IMR-90 (cell line): ENCODE measurements at places on chromosomes 4 and X. TPM values are rescaled to one million over a fixed set of nuclear protein-coding genes. Genes with fewer than 3 reads are reported as not detected.

CXorf49 gene
- total RNA-seq = not detected in 2 replicates

ADAM29 gene
- not detected in 2 replicates for total RNA-seq

KIT gene
- 5.9 and 6.9 TPM in 2 replicates for total RNA-seq

CXCL3 gene
- 0.18 TPM in 1 of 2 replicates, not detected in the other for total RNA-seq

FTSJ1 gene
- total RNA-seq = 54.2 and 59.9 TPM in 2 replicates

DNA sequence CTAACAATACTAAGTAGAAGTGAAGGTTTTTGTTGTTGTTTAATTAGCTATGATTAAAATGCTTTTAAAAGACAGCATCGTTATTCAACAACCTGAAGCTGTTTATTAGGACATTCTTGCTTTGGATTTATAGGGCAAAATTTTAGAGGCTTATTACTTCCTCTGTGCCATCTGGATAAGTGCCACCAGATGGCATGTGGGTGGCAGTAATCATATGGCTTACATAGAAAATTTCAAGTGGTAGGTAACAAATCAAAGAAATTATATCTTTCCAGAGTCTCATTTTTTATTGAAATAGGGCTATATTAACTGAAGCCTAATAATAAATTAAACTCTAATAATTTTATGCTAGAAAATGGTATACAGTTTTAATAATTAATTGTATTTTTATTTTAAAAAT lies 83.3 kb upstream of the HTR2C start:
- no peak for DNase-seq

- DNase-seq = peak; percentile 55
Observed at GRCh38 chr4:47642985-47643760, 158.1 kb downstream of the ATP10D start.

DNA sequence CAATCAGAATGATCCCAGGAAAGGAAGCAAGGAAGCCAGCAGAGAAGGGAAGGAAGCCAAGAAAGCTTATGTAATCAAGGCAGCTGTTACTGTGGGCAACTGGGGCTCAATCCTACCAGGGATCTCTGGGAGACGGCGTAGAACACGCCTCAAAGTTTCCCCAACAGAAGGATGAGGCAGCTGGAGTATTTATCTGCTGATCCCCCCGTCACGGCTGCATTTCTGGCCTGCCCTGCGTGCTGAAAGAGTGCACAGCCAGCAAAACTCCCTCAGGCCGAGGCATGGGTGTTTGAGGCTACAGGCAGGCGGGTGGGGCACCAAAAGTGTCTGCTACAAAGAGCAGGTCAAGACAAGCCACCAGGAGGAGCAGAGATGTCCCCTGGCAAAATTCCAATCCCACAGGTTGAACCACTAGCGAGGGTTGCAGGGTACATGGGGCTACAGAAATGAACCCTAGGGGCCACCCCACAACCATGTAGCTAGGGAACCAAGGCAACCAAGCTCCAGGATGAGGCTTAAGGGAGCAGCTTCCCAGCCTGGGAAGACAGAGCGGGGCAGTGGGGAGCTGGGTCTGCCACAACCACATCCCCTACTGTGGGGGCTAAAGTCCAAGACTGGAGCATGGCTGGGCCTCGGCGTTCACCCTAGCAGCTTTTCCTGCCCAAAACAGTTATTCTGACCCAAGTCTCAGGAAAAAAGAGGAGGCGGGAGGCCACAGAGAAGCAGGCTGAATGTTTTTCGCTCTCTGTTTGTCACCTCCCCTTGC lies 113.4 kb downstream of the BCOR start:
- peak; percentile 48 for DNase-seq

DNA sequence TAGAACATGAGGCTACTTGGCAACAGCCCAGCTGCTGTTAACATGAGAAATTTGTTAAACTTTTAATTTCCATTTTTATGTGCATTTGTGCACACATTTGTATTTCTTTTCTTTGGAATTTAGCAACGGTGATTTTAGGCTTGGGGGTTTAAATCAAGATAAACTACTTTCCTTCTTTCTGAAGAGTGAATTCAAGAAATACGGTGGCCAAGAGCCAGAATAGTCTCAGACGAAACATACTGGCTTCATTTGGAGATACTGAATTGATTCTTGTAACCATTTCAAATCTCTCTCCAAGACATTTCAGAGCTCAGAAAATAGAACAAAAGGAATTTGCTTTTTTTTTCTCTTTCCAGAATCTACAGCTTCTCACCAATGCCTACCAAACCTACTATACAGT lies 134.1 kb upstream of the SCML1 start:
- DNase-seq = no peak

- DNase-seq = no peak
Observed at GRCh38 chr4:51895158-51895557, 52.2 kb downstream of the DCUN1D4 start.

DNA sequence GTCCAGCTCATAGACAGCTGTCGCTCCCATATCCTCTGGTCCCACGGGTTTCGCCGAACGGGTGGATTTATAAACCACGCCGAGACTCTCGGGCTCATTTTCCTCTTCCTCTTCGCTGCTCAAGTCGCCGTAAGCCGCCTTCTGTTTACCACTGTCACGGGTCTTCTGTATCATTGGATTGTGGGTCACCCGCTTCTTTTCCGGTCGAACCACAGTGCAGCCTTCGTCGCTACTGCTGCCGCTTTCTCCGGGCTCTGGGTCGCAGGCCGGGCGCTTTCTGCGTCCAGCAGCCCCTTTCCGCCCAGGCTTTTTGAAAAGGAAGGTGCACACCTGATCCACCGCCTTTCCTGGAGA lies 311 bp downstream of the RNF113A start:
- DNase-seq = peak; percentile 7

GRCh38 chrX:103367502-103367901 lies 8.8 kb upstream of the BEX3 start:
- DNase-seq = peak; percentile 52

GRCh38 chr4:143531788-143532491 lies 18.4 kb downstream of the SMARCA5 start:
- DNase-seq = peak; percentile 73

DNA sequence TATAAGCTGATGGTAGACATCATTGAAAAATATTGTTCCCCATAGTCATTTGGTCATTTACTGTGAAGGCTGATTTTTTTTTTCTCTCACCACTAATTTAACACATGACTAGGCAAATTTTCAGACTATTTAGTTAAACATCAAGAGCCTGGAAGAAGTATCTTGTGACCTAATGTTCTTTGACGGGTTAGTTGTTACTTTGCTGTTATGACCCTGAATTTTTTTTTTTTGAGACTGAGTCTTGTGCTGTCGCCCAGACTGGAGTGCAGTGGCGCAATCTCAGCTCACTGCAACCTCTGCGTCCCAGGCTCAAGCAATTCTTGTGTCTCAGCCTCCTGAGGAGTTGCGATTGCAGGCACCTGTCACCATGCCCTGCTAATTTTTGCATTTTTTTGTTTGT lies 67.0 kb downstream of the HPF1 start:
- no peak for DNase-seq

DNA sequence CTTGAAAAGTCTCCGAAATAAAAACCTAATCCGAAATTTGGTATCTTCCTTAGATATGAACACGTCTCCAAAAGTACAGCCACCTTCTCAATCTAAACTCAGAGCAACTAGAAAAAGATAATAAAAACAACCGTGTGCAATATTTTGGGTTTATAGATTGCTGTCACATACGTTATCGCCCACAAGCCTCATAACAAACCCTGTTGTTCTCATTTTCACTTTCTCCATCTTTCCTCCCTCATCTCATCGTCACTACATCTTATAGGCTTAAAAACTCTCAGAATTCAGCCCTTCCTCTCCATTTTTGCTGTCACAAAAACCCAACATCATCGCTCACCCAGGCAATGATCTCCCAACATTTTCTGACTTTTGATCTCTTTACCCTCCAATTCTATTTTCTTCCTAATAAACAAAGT lies 448 bp upstream of the SCFD2 start:
- no peak for DNase-seq
